Activated CD8-positive, alpha-beta T cell treated with anti-CD3 and anti-CD28 coated beads, Interleukin-2, amount 10 ng/mL, durations not matched to agents 7 days and 5 days (primary cell): ENCODE measurements at places on chromosomes 12 and 14. TPM values are rescaled to one million over a fixed set of nuclear protein-coding genes. Genes with fewer than 3 reads are reported as not detected.
A peak's percentile ranks its signal among the peaks of the same experiment; 100 is the strongest.

DNA sequence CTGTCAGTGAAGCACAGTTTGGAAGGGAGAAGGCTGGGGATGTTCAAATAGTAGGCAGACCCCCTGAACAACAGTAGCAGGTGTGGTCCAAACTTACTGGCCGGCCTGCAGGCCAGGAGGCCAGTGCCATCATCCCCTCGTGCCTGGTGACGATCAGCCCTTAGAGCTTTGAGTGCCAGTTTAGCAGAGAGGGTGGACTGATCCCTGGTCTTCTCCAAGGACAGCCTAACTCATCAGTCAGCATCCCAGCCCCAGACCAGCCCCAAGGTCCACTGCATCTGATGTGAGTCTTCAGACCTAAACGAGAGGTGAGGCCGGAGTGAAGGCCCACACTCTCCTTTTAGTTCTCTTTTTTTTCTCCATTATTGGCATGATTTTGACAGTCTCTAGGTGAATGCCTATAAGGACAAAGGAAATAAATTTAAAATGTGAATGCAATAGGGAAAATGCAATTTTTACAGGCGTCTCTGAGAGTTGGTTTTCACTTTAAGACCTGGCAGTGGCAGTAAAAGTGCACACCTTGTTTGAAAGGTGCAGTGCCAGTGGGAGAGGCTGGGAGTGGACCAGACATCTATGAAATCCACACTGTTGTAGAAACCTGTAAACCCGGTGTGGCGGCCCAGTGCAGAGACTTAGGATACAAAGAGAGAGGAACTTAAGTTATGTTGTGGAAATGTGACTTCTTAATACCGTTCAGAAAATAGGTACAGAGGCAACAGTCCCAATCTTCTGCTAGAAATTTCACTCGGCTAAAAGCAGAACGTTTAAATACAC is 311.2 kb downstream of the CACNA1C start:
- no peak for DNase-seq

GRCh38 chr12:111093428-111094142 is 173.2 kb upstream of the MYL2 start:
- peak; percentile 51 for DNase-seq

GRCh38 chr14:88029500-88029899 is 24.6 kb downstream of the GPR65 start:
- DNase-seq, result no peak

GRCh38 chr14:106039400-106039799 is 513.0 kb downstream of the TMEM121 start:
- DNase-seq, result peak; percentile 78

DNA sequence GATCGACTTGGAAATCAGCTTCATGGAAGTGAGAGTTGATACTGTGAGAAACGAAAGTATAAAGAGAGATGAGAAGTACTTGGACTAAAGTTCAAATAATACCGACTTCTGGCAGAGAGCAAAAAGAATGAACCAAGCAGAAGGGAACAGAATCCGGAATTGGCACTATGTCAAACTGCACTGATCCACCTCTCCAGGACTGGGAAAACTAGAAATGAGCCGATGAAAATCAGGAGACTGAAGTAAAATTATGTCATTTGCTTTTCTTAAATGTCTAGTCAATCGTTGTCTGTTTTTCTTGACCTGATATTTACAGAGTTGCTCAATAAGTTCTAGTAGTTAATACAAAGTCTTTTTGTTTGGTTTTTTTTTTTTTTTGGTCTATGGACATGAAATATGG is 163.0 kb upstream of the FOXG1 start:
- no peak for DNase-seq

GRCh38 chr12:13566292-13566691 is 369.8 kb downstream of the EMP1 start:
- no peak for DNase-seq

GRCh38 chr12:84016956-84017355 is 895.6 kb downstream of the SLC6A15 start:
- DNase-seq, result no peak

- DNase-seq, result no peak
Measured at GRCh38 chr12:28177905-28178304, 12.4 kb upstream of the CCDC91 start.

DNA sequence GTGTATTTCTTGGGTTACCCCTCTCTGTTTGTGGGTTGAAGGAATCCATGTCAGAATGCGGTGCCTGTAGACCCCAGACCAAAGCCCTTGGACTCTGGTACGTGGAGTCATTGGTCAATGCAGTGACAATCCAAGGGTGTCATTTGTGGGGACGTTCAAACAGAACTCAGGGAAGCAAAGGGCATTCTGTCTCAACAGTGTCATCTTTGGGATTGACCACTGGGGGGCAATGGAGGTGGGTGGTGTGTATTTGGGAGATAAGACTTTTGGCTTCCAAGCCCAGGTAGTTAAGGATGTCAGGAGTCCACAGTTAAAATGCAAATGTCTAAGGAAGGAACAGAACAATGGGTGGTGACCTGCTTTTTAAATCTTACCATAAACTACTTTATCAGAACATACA is 54.6 kb upstream of the CCDC175 start:
- DNase-seq, result no peak

DNA sequence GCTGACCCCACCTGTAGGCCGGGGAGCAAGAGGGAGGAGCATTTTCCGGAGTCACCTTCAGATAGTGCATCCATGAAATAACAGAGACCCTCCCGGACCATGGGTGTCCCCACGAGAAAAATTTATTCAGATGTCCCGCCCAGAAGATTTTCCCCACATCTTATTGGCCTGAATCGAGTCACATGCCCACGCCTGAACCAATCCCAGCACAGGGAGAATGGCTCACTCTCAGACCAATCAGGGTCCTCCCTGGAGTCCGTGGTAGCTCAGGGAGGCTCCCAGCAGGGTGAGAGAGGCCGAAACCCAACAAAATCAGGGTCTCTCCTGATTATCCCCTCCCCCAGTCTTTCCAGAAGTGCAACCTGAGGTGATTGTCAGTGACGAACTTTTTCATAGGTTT is 16.4 kb upstream of the NCOR2 start:
- no peak for DNase-seq

DNA sequence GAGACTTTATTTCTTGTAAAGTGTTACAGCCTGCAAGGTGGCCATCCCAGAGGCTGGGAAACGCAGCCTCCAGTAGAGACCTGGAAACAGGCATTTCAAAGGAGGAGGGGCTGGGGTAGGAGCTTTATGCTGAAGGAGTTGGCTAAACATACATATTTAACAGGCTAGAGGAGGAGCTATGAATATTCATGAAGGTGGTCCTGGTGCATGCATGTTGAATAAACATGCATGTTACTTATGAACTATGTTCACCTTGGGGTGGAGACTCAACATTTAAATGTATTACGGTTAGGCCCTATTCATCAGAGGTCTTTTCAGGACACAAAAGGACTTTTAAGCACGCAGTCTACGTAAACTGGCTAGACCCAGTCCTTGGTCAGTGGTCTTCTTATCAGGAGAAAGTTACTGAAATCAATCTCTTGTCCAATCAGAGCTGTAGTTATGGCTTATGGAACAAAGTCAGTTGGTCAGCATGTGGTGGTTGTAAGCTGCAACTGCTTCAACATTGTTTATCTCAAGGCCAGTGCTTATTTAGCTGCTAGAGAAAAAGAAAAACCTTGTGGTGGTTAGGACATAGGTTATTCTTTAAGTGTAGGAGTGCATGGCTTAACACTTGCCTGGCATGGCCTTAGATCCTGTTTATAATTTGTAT is 11.4 kb upstream of the ARF6 start:
- no peak for DNase-seq

GRCh38 chr14:61140872-61141271 is 140.3 kb downstream of the TMEM30B start:
- no peak for DNase-seq

DNA sequence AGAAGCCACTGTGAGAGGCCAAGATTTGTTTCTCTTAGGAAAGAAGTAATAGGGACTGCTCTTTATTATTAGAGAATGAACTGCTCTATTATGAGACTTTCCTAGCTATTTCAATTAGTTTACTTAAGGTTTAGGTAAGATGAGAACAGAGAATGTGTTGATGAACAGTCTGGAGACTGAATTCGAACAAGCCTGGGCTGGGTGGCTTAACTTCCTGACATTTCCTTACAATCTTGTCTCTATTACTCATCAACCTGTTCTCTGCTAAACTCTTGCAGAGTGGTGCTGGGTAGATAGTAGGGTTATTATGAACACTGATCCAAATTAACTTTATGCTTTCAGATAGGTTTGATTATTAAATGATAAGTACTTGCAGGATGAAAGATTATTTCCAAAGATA is 31.2 kb downstream of the SLC15A5 start:
- DNase-seq, result no peak

DNA sequence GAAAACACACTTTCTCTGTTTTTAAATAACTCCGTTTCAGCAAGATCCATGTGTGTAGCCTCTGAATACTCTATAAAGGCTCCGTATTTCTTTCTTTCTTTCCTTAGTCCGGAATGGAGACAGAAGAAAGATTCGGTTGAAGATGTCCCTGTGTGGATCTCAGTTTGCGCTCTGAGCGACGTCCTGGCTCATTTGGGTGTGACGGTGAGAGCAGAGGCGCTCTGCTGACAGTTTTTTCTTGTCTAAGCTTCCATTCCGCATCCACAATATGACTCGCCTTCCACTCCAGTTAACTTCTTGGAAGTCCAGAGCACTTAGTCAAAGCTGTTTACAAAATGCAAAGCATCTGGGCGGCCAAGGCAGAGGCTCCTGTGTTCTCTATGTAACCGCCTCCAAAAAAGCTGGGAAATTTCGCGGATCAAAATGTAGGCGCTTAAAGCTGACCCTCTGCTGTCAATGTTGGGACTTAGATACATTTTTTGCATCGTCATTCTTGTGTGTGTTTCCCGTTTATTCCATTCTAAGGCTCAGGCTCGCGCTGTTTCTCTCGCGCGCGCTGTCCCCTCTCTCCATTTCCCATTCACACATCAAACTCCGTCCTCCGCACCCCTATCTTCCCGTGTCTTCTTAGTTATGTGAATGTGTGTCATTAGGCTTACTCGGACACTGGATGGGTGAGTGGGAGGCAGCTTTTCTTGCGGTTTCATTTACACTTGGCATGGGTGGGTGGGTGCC is 880 bp upstream of the FLRT2 start:
- no peak for DNase-seq

GRCh38 chr14:94680862-94681288 is 68.7 kb downstream of the SERPINA3 start:
- DNase-seq, result no peak

DNA sequence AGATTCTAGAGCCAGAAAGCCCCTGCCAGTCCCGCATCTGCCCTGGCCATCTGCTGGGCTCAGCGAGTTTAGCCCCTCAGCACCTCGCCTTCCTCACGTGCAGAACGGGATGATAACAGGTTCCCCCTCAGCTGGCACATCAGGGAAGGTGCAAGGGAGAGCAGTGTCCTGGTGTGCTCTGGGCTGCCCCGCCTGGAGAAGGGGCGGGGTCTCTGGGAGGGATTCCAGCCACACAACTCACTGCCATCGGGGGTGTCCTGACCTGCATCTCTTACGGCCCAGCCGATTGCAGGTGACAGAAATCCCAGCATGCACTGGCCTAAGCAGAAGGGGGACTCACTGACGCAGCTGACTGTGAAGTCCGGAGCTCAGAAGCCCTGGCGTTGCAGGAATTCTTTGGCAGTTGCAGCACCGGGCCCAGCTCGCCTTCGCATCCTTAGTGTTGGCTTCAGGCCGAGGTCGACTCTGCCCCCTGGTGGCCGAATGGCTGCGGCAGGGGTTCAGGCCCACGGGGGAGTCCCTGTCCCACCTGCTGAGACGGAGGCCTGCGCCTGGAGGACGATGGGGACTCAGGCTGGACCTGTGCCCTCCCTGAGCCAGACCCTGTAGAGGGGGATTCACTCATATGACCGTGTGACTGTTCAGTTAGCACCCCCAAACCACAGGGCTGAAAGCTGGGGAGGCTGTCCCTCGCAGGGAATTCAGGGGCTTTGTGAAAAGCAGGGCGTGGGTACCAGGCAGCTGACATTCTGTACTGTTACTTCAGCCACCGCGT is 178.6 kb downstream of the ADGRD1 start:
- peak; percentile 73 for DNase-seq

DNA sequence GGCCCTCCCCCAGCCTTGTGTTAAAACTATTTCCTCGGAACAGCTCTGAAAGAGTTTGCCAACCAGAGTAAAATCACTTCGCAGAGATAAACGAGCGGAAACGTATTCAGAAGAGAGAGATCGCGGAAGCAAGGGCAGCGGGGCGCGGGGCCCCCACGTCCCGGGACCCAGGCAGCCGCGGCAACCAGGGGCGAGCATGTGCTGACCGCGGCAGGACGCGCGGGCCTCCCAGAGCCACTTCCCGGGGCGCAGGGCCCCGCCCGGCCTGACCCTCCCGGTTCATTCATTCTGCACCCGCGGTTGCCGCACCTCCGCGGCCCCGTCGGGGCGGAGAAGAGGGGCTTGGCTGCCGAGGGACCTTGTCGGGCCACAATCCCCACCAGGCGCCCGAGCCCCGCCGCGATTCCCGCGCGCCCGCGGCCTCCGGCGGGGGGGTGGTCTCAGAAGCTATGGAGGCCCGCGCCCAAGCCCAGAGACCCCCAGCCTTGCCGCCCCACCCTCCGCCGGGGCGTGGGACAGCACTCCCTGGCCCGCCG is 598 bp downstream of the UBE2N start:
- DNase-seq, result peak; percentile 58

DNA sequence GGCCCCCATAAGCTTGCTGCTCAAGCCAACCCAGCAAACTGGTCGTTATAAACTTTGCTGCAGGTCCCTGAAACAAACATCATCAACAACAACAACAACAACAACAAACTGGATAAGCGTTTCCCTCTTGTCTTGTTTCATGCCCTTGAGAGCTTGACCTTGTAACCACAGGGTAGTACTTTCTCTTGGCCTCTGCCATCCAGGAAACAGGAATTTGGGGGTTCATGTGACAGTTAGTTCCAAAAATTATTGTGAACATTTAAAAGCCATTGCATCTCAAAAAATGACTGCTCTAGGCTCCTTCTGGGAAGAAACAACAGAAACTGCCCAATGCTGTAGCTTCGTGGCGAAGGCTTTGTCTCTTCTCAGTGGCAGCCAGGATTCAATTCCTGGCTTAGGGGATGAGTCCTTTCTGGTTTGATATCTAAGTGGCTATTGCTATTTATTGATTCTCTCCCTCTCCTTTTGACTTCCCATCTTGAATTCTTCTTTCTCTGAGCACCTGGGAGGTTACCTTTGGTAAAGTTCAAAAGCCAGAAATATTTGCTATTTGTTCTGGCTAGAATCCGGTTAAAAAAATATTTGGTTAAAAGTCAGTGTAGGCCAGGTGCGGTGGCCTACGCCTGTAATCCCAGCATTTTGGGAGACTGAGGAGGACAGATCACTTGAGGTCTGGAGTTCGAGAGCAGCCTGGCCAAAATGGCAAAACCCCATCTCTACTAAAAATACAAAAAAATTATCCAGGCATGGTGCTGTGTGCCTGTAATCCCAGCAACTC is 52.0 kb upstream of the CPM start:
- DNase-seq, result no peak

- DNase-seq, result peak; percentile 51
Measured at GRCh38 chr12:132178316-132178715, 34.1 kb downstream of the NOC4L start.

GRCh38 chr14:60815371-60815770 is 80.8 kb downstream of the MNAT1 start:
- no peak for DNase-seq

KRT83 gene
- not detected for total RNA-seq

CAPZA3 gene
- total RNA-seq, result not detected

PPP4R4 gene
- total RNA-seq, result 0.26 TPM

NKX2-1 gene
- not detected for total RNA-seq

KRT73 gene
- 0.91 TPM for total RNA-seq

GPR135 gene
- total RNA-seq, result 1.8 TPM
